ENCODE measurements at places on chromosomes 13 and 19. TPM values are rescaled to one million over a fixed set of nuclear protein-coding genes. Genes with fewer than 3 reads are reported as not detected.

DNA sequence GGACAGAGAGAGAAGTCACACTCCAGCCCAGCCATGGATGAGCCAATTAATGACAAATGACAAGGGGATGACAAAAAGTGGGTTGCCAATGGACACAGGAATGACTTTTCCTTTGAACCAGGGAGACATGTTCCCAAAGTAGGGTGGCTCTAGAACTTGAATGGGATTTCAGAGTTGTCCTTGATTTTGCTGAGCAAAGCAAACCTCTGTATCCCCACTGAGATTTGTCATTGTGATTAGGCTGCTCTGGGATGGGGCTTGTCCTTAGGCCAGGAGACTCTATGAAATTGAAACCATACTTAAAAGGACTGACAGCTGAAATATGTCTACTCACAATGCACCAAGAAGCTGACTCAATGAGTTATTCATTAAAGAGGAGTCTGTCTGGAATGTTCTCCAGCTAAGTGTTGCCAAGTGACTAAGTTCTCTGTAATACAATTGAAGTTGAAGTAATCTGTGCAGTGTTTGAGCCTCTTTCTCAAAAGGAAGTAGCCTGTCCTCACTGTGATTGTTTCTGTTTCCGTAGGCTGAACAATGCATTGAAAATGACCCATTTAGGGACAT, 69.0 kb upstream of the PCDH9 start:
- no peak for DNase-seq

GRCh38 chr13:38888309-38888708, 102.3 kb downstream of the STOML3 start:
- DNase-seq, result no peak

- DNase-seq, result no peak
Measured at GRCh38 chr13:43377149-43377548, 353.8 kb downstream of the DNAJC15 start.

DNA sequence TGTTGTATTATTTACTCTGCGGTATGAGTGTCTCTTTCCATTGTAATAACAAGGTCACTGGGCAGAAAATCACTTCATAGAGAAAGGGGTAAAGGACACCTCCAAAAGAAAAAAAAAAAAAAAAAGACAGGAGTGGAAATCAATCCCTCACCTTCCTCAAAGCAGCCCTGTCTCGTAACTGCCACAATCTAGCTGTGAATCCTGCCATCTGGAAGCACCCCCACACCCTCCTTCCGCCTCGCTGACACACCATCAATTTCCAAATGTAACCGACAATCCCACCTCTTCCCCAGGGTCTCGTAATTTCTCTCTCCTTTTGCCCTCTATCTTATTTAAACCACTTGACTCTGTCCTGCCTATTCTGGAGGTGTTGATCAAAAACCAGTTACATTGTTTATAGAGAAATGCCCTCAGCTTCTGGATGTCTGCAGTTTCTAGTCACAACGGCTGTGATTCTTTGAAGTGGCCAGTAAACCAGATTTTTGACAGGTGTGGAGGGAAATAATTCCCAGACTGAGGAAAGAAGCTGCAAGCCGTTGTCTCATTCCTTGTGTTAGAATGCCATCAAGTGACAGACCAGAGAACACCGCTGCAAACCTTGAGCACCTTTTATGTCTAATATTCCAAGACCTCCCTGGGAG, 9.1 kb upstream of the POP4 start:
- DNase-seq, result no peak

DNA sequence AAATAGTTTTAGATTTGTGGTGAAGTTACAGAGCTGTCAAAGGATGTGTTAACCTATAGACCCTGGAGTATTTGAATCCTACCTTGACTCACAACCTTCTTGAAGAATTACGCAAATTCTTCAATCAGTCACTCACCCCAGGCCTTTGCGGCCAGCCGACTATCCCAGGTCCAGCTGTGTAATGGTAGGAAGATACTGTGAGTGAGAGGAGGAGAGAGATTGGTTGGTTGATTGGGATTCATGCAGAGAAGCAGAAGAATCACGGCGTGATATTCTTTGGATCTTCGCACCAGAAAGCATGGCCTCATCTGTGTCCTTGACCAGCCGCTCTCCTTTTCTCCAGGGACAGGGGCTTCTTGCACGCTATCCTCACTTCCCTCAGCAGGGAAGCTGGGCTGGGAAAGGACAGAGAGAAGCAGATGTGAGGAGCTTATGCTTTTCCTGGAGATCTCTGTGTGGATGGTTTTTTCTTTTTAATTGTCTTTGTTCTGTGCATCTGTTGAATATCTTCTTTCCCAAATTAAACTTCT, 249.1 kb downstream of the GGACT start:
- DNase-seq, result no peak

DNA sequence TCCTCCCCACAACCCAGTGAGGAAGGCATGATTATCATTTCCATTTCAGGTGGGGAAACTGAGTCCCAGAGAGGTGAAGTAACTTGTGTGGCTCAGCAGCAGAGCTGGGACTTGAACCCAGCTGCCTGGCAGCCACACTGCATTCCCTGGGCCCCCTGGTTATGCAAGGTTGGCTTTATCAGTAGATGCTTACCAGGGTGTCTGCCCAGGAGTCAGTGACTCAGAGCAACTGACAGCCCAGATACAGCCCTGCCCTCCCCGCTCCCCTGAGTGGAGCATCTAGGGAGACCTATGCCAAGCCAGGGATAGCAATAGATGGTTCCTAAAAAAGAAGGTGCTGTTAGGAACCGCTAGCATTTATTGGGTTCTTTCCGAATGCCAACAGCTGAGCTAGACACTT, 5.9 kb downstream of the IGLON5 start:
- DNase-seq, result no peak

DNA sequence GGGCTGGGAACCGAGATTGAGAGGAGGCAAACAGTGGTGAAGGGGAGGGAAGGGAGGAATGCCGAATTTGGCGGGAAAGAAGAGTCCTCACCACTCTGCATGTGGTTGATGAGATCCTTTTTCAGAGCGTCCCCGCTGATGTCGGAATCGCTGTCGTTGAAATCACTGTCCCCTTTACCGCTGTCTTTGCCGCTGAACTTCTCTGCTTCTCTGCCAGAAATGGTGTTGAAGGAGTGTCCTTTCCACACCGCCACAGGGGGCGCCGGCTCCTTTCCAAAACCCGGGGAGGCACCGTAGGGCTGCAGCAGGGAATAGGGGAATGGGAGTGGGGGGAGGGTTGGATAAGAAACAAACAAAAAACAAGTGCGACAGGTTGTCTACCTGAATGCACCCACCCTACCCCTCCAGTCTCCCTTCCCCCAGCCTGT, 3.1 kb downstream of the PCDH8 start:
- DNase-seq, result no peak

DNA sequence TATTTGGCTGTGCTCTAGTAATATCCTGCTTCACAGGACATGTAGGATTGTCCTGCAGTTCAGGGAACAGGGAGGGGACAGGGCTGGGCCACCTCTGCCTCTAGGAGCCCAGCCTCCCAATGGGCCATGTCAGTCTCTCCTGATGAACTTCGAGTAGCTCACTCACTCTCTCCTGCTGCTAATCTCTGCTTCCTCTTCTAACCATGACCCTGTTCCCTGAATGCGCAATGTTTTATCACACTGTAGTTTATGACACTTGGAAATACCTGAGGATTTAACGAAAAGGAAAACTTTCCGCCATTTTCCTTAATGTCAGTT, 9.2 kb downstream of the PARP4 start:
- DNase-seq, result no peak

DNA sequence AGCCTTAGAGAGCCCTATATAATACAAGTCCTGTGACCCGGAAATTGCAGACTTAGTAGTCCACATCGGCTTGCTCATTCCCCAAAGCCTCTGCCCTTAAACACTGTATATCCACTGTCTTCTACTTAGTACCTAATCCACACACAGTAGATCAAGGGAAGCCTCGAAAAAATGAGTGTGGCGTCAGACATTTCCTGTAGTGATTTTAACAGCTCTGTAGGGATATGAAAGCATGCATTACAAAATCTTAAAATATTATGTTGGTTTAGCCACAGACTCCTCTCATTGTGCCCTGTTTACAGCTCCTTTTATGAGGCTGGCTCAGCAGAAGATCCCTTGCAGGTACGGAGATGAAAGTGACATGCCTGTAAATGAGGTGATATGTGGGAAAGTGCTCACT, 416.3 kb downstream of the LIG4 start:
- DNase-seq, result no peak

- no peak for DNase-seq
Measured at GRCh38 chr13:19345158-19345557, 163.5 kb upstream of the TUBA3C start.

- no peak for DNase-seq
Measured at GRCh38 chr13:39496506-39496905, 106.5 kb downstream of the LHFPL6 start.

- no peak for DNase-seq
Measured at GRCh38 chr13:60893801-60894200, 496.8 kb downstream of the TDRD3 start.

- DNase-seq, result no peak
Measured at GRCh38 chr19:27742041-27742440, 1470.9 kb downstream of the UQCRFS1 start.

GRCh38 chr13:24784319-24784718, 20.4 kb downstream of the RNF17 start:
- DNase-seq, result no peak

GRCh38 chr13:113647351-113648215, 10.4 kb downstream of the ATP4B start:
- DNase-seq, result peak; percentile 67

DNA sequence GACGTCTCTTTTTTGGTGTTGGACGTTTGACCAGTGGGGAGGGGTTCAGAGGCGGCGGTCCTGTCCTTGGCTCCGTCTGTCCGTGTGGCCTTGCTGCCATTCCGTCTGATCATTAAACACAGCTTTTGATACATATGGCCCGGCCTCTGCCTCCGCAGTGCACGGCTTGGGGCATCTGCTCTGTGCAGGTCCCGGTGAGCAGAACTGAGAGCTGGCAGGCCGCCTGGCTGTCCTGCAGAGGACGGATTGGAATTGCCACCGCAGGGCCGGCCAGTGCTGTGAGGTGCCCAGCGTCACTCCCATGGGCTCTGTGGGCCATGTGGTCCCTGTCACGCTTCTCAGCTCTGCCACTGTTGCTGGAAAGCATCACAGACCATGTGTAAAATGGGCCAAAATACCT, 5.4 kb upstream of the TMPRSS9 start:
- no peak for DNase-seq

PALM3 gene
- total RNA-seq, result 8.1 TPM

GPR4 gene
- total RNA-seq, result not detected

RB1 gene
- 29.3 TPM for total RNA-seq

NKG7 gene
- total RNA-seq, result not detected

FGF21 gene
- not detected for total RNA-seq

ZSCAN4 gene
- not detected for total RNA-seq

TTC9B gene
- total RNA-seq, result 0.48 TPM

CEBPA gene
- total RNA-seq, result 24.4 TPM

ZNF773 gene
- 9.8 TPM for total RNA-seq

CYP4F2 gene
- not detected for total RNA-seq

ZNF491 gene
- 8.8 TPM for total RNA-seq

ZNF223 gene
- 10.0 TPM for total RNA-seq

ZNF136 gene
- total RNA-seq, result 21.0 TPM

All from type B pancreatic cell (in vitro differentiated cells).